ENCODE measurements at places on chromosomes 2 and 18.
A peak's percentile ranks its signal among the peaks of the same experiment; 100 is the strongest.

GRCh38 chr2:129080715-129081476, 762.2 kb upstream of the HS6ST1 start:
- no peak for DNase-seq

DNA sequence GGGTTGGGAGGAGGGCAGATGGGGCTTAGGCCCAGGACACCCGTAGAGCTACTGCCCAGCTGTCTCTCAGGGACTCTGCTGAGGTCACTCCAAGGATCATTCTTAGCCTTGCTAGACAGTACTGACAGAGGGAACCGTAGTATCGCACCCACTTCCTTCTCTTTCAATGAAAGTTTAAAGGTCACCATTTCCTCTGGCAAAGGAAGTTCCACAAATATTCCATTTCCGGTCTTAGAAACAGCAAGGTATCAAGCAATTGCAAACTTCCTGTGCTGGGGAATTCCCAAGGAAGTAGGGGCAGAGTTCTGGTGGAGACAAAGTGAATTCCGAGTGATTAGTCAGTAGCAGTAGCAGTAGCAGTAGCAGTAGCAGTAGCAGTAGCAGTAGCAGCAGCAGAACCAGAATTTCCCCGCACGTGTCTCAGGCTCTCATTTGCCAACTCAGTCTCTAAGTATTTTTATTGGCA, 24.7 kb downstream of the IL1B start:
- DNase-seq, result no peak

DNA sequence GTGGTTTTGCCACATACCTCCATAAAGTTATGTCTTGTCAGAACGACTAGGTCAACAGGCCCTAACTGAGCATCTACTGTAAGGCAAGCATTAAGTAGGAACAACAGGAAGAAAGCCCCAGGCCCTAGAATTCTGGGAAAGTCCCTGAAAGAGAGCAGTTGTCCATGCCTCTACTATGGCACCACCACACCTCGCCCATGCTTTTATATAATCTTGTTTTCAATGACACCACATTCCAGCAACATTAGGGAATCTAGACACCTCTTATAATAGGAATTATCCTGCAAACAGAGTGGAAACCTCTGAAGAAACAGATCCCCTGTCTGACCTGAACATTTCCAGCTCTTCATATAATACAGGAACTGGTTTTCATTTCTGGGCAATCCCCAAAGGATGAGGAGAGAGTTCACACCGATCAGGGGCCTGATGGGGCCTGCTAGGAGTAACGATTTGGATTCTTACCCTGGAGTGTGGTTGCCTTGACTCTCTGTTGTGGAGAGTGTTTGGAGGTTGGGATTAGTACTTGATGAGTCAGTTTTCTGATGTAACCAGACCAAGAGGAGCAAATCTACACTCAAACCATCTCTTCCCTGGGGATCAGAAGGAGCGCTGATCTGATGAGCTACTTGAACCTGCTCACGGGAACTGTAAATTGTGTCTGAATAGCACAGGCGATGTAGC, 31.9 kb upstream of the CEP68 start:
- DNase-seq, result no peak

- DNase-seq, result no peak
These were observed 18.6 kb downstream of the SMAD2 start for GRCh38 chr18:47911877-47912276.

- no peak for DNase-seq
These were observed 79.0 kb upstream of the TACR1 start for GRCh38 chr2:75278314-75278713.

DNA sequence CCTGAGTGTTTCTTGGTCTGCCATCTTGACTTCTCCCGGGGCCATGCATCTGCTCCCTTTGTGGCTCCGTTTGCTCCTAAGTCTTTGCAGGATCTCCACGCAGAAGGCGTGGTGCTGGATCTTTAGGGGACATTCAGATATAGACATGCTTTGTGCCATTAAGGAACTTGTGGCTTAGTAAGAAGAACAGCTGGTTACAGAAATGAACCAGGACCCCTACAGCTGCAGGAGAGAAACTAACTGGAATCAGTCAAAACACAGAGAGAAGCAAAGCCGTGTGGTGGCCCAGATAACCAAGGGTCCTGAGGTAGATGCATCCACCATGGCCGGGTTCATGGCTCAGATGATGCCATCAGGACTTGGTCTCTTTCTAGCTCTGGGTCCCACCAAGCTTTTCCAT, 97.6 kb downstream of the SH3RF3 start:
- no peak for DNase-seq

- DNase-seq, result no peak
These were observed 30.8 kb downstream of the CCDC93 start for GRCh38 chr2:117983040-117983439.

DNA sequence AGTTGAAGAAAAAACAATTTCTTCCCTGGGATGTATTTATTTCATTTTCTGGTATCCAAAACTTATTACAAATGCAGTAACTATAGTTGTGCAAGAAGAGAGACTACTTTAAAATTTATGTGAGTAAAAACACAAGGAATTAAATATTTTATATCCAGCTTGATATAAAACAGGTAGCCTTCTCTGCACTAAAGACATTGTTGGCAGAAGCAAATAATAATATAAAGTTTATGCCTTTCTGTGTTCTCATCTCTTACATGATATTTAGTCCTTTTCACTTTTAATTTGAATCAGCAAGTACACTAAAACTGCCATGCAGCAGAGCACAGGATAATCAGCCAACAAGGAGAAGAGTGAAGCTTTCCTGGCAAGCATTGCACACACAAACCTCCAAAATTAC, 352.7 kb downstream of the ARL6IP6 start:
- DNase-seq, result no peak

GRCh38 chr18:48804856-48805610, 145.7 kb downstream of the SMAD7 start:
- DNase-seq, result no peak

GRCh38 chr18:56831988-56832387, 180.8 kb downstream of the WDR7 start:
- DNase-seq, result no peak

DNA sequence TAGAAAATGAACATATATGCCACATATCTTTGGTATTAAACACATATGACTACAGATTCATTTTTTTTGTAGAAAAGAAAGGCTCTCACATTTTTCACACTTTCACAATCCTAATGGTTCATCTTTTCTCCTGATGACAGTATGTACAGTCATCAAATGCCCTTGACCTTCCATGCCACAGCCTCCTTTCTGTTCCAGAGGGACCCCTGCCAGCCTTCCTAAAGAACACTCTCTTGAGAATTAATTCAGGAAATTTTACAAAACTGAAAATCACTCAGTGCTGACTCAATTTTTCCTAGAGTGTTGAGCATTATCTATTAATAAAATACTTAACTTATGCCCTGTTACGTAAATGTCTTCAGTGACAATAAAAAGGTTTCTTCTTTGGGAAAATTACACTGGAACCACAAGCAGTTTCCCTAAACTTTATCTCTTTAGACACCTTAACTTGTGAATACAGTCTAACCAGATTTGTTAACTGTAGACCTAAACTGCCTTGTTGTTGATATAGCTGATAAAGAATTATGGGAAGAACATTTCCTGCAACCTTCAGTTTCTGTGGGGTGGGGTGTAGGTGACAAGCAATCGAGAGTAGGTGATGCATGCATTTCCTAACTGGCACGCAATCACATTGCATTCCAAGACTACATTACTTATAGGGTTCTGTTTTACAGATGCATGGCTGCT, 15.3 kb upstream of the ACOXL start:
- no peak for DNase-seq

DNA sequence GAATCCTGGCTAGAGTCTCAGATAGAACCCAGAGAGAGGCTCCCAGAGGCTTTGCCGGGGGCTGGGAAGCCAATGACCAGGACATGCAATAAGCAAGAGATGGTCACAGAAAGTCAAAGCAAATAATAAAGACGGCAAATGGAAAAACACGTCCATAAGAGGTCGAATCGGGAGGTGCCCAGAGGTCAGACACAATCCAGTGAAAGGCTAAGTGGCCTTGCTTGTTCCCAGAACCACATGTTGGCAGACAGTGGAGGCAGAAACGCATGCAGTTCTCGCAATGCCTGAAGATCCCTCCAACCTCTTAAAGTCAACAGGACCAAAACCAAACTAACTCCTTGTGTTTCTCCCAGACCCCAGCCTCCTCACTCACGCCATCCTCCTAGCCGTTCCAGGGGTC, 3.0 kb downstream of the CYB5A start:
- DNase-seq, result no peak

DNA sequence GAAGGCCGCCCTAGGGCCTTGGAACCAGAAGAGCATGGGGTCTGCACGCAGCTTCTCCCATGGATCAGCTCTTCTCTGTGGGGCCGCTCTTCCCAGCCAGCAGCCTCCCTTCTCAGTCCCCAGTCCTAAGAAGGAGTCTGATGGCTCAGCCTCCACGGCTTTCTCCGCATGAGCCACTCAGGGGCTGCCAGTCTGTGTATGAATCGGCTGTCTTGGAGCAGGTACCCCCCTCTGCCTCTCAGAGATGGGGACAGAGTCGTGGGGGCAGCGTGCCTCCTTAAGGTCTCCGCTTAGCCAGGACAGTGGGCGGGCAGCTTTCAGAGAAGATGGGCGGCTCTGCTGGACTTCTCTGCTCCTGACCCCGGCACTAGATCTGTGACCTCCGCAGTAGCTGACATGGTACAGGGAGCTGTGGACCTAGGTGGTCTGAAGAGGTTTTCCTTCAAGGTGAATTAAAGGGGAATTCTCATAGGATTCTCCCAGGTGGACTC, 21.6 kb downstream of the INPP5D start:
- no peak for DNase-seq

- DNase-seq, result no peak
These were observed 1412.0 kb upstream of the ZEB2 start for GRCh38 chr2:145931781-145932395.

GRCh38 chr2:200693836-200694470, 108.1 kb downstream of the AOX1 start:
- no peak for DNase-seq

DNA sequence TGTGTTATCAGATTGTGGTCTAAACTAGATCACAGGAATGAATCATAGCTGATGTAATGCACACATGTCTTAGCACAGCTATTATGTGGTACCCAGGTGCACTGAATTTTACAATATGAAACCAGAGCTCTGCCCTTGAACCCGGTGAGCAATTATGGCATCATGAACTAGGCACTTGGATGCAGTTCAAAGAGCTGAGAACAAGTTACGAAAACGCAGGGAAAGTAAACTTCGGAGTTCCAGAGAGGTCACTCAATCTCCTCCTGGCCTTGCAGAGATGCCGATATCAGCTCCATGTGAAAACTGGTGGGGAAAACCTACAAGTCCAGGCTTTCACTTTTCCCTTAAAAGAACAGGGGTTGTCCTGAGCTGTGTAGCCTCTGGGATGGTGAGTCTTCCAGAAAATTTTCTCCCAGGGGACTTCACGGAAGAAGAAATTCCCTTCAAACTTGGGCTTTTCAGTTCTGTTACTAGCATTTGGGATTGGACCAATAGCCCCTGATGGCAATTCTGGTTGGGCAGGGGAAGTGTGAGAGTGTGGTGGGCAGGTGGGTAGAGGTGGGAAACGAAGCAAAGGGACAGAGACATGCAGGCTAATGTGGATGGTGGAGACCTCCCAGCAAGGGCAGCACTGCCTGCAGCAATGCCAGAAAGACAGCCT, 71.1 kb upstream of the SH3BP4 start:
- no peak for DNase-seq

GRCh38 chr2:72613931-72614330, 211.9 kb downstream of the EXOC6B start:
- DNase-seq, result no peak

- DNase-seq, result no peak
These were observed 27.0 kb downstream of the MFSD6 start for GRCh38 chr2:190435031-190435670.

- no peak for DNase-seq
These were observed 43.6 kb downstream of the SCN9A start for GRCh38 chr2:166332106-166332505.

DNA sequence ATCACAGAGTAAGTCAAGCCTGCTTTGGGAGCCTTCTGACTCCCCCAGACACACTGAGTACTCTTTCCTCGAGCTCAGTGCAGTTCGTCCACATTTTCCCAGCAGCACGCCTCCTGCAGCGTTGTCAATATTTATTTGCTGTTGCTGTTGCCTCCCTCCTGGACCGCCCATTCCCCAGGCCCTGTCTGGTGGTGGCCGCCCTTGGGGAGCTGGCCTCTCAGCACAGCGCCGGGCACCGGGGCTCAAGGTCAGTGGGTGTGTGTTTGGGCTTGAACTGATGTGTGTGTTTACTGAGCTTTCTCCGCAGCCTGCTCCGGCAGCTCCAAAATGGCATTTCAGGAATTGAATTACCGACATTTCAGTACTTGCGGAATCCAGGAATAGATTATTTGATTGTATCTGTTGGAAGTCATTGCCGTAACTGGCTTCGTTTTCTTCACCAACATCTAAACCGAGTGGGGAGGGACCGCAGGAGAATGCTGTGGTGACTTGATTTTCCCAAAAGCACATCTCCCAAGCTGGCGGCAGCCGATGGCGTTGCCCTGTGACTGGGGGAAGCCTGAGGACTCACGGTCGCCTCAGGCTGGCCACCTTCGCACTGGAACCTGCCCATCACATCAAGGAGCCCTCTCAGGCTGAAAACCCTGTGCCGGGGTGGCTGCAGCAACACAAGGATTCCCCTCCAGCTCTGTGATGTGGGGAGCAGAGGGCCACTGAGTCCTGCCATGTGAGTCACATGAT, 66.0 kb downstream of the HPCAL1 start:
- DNase-seq, result no peak

GRCh38 chr2:181937473-181937872, 45.9 kb downstream of the ITPRID2 start:
- no peak for DNase-seq

- DNase-seq, result peak; percentile 35
These were observed 55.3 kb upstream of the AFF3 start for GRCh38 chr2:100197631-100198153.

GRCh38 chr2:178863856-178864620, 56.8 kb upstream of the TTN start:
- no peak for DNase-seq

DNA sequence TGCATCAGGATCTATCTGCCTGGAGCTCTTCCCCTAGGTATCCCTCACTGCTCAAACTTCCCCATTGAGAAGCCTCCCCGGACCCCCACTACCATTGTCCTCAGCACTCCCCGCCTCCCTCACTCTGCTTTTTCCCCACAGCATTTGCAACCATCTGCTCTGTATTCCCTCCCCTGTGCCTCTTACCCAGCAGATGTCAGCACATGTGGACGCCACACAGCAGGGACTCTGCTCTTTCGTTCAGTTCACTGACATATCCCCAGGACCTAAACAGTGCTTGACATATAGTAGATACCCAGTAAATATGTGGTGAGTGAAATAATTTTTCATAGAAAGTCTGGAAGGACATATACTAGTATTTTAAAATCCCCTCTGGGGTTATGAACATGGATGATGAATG, 101.1 kb downstream of the TMEM247 start:
- no peak for DNase-seq

GRCh38 chr2:223758131-223758840, 79.1 kb downstream of the AP1S3 start:
- DNase-seq, result no peak

GRCh38 chr2:234873828-234874173, 78.0 kb upstream of the SH3BP4 start:
- DNase-seq, result no peak

GRCh38 chr2:120572226-120572625, 163.4 kb upstream of the GLI2 start:
- no peak for DNase-seq

- no peak for DNase-seq
These were observed 136.9 kb downstream of the SLC4A10 start for GRCh38 chr2:161761160-161761559.

Measured in NCI-H510A (cell line).